ENCODE measurements at places on chromosomes 7 and 10.

DNA sequence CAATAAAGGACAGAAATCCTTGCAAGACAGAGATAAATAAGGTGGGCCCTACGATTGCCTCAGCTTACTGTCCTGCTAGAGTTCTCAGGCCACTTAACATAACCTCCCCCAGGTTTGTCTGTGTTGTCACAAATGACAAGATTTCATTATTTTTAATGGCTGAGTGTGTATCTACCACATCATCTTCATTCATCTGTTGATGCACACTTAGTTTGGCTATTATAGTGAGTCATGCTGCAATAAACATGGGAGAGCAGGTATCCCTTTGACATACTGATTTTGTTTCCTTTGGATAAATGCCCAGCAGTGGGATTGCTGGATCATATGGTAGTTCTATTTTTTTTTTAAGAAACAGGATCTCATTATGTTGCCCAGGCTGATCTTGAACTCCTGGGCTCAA lies 60.6 kb downstream of the PRTFDC1 start:
- DNase-seq, result no peak

DNA sequence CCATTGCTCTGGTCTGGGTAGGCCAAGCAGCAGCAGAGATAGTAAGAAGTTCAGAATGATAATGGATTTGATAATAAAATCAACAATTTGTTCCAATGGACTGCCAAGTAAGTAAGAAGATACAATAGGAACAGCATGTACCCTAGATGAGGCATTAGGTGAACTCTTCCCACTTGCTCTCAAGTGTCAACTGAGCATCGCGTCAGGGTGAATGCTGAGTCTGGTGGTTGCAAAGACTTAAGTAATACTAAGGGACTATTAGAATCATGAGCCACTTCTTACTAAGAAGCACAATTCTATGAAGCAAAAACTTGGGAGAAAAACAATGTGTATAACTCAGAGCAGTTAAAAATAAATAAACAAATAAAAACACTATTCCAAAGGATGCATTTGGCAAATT lies 54.5 kb downstream of the LRRN3 start:
- DNase-seq, result no peak

DNA sequence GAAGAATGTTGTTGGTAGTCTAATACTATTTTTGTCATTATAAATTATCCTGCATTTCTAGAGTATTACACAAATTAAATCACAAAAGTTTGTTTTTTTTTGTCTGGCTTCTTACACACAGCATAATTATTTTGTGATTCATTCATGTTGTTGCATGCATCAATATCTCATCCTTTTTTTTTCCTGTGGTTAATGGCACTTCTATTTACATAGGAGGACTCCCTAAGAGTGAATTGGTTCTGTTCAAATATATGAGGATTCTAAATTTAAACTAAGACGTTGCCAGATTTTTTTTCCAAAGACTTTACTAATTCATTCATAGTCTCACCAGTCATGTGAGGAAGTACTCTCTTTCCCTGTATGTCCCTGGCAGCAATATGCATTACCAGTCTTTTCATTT lies 303.3 kb downstream of the GPR37 start:
- DNase-seq, result no peak

GRCh38 chr10:121088524-121088923 lies 237.4 kb downstream of the WDR11 start:
- no peak for DNase-seq

DNA sequence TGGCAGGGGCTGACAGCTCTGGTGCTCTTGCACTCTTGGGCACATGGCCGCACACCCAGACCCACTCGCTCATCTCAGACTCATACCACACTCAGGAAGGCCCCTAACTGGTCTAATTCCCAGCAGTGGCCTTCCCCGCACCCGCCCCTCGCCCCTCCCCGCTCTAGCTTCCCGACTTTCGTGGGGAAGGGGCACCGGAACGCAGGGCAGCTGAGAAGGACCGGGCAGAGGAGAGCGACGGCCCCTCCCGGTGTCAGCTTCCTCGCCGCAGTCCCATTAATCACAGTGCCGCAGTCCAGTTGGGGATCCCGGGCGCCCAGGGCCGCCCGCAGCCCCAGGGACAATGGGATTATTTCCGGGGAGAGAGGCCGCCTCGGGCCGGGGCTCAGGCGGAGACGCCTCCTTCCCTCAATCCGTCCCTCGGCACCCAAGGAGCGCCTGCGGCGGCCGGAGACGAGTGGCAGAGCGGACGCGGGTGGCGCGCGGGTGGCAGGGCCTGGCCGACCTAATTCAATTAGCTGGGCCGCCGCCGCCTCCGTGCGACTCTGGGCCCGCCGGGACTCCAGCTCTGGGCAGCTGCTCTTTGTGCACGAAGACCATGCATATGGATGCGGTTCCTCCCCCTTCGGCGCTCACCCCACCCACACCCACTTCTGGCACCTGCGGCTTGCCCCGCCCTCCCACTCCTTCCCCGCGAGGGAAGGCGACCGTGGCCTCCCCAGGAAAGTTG lies 7.8 kb upstream of the TLX1 start:
- DNase-seq, result no peak

DNA sequence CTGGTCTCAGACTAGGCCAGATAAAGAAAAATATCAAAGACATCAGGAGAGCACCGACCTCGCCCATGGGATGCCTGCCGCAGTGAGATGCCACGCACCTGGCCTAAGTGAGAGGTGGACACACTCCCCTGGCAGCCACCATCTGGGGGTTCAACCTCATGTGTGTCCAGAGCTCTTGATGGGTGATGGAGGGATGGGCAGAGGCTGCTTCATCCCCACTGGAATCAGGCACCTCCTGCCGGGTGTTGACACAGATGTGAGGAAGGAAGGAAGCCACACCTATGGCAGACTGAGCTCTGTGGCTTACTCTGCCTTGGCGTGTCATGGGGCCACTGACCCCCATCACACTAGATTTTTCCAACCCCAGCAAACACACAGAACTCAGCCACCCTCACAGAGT lies 11.4 kb downstream of the ZNF488 start:
- DNase-seq, result no peak

- DNase-seq, result no peak
These were observed 22.7 kb upstream of the TOMM7 start for GRCh38 chr7:22845221-22845834.

GRCh38 chr10:14353291-14353913 lies 22.7 kb upstream of the FRMD4A start:
- no peak for DNase-seq

Measured in effector memory CD8-positive, alpha-beta T cell (primary cell).